ENCODE measurements at places on chromosomes 5 and 9. TPM values are rescaled to one million over a fixed set of nuclear protein-coding genes. Genes with fewer than 3 reads are reported as not detected.

Gene ADRB2
- 2.8 TPM for total RNA-seq

Gene OR2K2
- not detected for total RNA-seq

Gene ZDHHC21
- total RNA-seq, result 5.3 TPM

Gene EDIL3
- total RNA-seq, result 7.2 TPM

Gene TLR4
- 0.28 TPM for total RNA-seq

Gene CCDC171
- 2.4 TPM for total RNA-seq

Gene SPINK4
- total RNA-seq, result not detected

GRCh38 chr5:75512383-75513074, 838 bp downstream of the POLK start:
- no peaks in the 10 kb centered on the region for H3K27me3 ChIP-seq
- H3K36me3 ChIP-seq, result no peaks in the 10 kb centered on the region
- DNase-seq, result no peak
- peaks cover 22% of the 10 kb centered on the region for H3K4me1 ChIP-seq
- peak overlapping the region; percentile 83 for H3K4me3 ChIP-seq

DNA sequence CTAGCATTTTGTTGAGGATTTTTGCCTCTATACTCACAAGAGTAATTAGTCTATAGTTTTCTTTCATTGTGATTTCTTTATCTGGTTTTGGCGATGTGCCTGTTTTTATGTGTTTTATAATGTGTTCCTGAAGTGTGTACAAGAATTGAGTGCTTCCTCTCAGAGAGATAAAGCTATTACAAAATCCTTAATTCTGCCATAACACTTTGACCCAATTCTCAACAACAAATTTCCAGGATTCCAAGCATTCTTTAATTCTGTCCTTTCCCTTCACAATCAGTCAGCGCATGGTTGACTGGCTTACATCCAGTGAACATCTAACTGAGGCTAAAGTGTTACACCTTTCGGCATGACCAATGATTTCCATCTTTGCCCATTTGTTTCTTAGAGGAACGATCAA, 282.9 kb upstream of the MVB12B start:
- no peak for DNase-seq
- H3K27ac ChIP-seq, result no peak overlapping the region
- peaks cover 23% of the 10 kb centered on the region for H3K27me3 ChIP-seq
- H3K4me3 ChIP-seq, result no peak overlapping the region
- no peaks in the 10 kb centered on the region for H3K36me3 ChIP-seq

DNA sequence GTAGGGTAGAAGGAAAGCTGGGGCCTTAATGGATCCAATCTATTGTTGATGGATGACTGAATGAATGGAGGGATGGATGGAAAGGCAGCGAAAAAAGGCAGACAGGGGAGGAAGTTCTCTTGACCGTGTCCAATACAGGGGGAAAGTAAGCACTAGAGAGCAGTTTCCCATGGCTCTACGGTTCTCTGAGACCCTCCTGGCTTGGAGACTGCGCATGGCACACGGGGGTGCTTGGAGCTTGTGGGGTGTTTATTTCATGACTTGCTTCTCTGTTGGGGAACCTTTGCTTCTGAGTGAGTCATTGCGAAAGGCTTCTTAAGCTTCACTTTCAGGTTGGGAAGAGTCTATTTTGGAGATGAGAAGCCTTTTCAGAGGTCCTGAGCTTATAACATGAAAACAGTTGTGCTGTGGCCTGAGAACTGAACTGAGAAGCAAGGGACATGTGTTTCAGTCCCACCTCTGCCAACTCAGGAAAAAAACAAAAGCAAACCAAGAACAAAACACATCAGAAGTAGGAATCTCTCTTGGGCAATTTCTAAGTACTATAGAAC, 12.8 kb upstream of the TEX48 start:
- H3K27me3 ChIP-seq, result no peaks in the 10 kb centered on the region
- no peak overlapping the region for H3K27ac ChIP-seq
- no peak for DNase-seq

GRCh38 chr5:145324767-145325479, 510.2 kb downstream of the PRELID2 start:
- H3K36me3 ChIP-seq, result no peaks in the 10 kb centered on the region
- H3K27ac ChIP-seq, result no peak overlapping the region
- no peak for DNase-seq
- H3K4me1 ChIP-seq, result no peaks in the 10 kb centered on the region
- H3K4me3 ChIP-seq, result no peak overlapping the region

DNA sequence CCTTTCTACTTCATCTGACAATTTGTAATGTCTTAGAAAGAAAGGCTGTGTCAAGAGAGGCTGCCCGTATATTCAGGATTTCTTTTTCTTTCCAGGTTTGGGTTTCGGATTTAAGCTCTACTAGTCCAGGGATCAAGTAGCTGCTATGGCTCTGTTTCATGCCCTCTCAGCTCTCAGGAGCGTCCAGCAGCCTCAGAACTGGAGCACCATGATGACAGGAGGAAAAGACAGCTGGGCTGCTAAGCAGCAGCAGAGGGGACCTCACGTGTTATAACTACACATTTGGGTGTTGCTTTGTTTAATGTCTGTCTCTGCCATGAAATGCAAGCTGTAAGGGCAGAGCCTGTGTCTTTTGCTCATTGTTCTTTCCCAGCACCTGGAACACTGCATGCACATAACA, 28.5 kb downstream of the TBC1D2 start:
- H3K27ac ChIP-seq, result peak overlapping the region; percentile 93
- no peak for DNase-seq
- no peak overlapping the region for H3K4me3 ChIP-seq
- peaks cover 98% of the 10 kb centered on the region for H3K4me1 ChIP-seq

- H3K27me3 ChIP-seq, result no peaks in the 10 kb centered on the region
- peaks cover 39% of the 10 kb centered on the region for H3K4me1 ChIP-seq
- peak overlapping the region; percentile 82 for H3K27ac ChIP-seq
- H3K4me3 ChIP-seq, result peak overlapping the region; percentile 76
- no peak for DNase-seq
Measured at GRCh38 chr9:98256756-98257155, 1.3 kb upstream of the TBC1D2 start.

DNA sequence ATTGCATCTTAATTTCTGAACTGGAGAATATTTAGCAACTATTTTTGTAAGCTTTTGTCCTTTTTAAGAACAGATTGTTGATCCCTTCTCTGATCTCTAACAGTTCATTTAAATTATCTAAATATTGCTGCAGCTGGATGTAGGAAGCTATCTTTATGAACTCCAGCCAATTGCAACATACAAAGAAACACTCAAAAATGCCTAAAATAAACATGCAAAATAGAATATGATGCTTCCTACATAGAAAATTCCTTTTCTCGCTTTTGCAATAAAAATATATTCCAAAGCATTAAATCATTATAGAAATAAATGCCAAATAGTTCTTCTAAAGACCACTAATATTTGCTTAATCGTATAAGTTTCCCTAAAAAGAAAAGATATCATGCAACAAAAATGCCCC, 218.6 kb downstream of the LURAP1L start:
- H3K4me1 ChIP-seq, result no peaks in the 10 kb centered on the region
- DNase-seq, result no peak
- no peaks in the 10 kb centered on the region for H3K27me3 ChIP-seq
- no peak overlapping the region for H3K27ac ChIP-seq
- no peak overlapping the region for H3K4me3 ChIP-seq

DNA sequence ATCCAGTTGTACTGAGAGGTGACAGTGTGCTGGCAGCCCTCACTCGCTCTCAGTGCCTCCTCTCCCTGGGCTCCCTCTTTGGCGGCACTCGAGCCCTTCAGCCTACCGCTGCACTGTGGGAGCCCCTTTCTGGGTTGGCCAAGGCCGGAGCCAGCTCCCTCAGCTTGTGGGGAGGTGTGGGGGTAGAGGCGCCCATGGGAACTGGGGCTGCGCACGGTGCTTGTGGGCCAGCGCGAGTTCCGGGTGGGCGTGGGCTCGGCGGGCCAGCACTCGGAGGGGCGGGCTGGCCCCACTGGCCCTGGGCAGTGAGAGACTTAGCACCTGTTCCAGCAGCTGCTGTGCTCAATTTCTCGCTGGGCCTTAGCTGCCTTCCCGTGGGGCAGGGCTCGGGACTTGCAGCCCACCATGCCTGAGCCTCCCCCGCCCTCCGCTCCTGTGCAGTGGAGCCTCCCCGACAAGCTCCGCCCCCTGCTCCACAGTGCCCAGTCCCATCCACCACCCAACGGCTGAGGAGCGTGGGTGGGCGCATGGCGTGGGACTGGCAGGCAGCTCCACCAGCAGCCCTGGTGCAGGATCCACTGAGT, 342.2 kb upstream of the ZNF608 start:
- H3K27me3 ChIP-seq, result no peaks in the 10 kb centered on the region
- no peaks in the 10 kb centered on the region for H3K36me3 ChIP-seq
- no peaks in the 10 kb centered on the region for H3K4me1 ChIP-seq
- H3K27ac ChIP-seq, result no peak overlapping the region
- DNase-seq, result no peak

DNA sequence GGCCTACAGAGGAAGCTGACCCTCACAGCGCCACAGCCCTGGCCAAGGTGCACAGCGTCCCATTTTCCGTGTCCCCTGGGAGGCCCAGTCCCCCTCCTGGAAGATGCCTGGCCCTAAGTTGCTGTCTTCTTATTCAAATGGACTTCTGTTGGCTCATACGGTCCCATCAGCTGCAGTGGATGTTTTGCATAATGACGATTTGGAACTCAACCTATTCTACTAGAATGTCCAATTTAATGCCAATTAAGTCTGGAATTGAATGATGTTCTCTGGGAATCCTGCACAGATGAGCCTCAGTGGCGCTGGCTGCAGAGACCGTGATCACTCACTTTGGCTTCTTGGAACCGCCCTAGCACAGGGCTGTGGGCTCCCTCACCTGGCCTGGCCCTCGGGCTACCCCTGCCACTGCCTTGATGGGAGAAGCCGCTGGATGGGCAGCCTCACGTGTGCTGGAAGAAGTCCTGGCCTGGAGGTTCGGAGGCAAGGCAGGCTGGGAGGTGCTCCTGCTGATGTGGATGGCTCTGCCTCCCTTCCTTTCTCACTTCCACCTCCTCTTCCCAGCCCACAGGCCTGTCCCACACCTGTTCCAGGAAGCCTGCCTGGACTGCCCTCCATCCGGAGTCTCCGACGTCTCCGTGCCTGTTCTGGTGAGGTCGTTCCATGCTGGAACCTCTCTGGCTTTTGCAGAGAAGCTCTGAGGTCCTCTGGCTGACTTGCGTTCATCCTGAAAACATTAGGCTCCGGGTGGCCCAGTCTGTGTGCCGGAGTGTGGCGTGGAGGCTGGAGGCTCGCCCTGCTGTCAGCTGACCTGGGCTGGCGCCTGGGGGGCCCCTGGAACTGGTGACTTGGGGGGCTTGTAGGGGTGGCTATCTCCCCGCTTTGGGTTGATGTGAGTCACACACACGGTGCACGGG, 147.1 kb downstream of the RXRA start:
- no peak overlapping the region for H3K27ac ChIP-seq
- DNase-seq, result peak; percentile 15
- H3K4me1 ChIP-seq, result no peaks in the 10 kb centered on the region
- no peak overlapping the region for H3K4me3 ChIP-seq
- H3K27me3 ChIP-seq, result peaks cover 31% of the 10 kb centered on the region
- no peaks in the 10 kb centered on the region for H3K36me3 ChIP-seq

DNA sequence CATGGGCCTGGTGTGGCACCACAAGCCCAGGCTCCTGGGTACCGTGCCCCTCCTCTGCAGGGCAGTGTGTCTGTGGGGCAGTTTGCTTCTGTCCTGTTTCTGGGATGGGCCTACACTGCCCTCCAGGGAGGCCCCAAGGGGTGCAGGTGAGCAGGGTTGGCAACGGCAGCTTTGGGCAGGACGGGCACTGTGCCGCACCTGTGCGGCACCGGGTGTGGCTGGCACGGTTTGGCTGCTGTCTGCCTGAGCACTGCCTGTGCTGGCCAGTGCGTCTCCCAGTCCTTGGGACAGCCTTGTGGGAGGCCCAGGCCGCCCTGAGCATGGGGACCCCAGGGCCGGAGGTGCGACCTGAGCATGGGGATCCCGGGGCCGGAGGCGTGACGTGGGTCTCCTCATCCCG, 37.2 kb downstream of the RXRA start:
- H3K4me1 ChIP-seq, result peaks cover 42% of the 10 kb centered on the region
- H3K27me3 ChIP-seq, result no peaks in the 10 kb centered on the region
- DNase-seq, result no peak

- no peak overlapping the region for H3K27ac ChIP-seq
- H3K27me3 ChIP-seq, result no peaks in the 10 kb centered on the region
- H3K4me3 ChIP-seq, result no peak overlapping the region
- DNase-seq, result no peak
- H3K4me1 ChIP-seq, result peaks cover 11% of the 10 kb centered on the region
- H3K36me3 ChIP-seq, result no peaks in the 10 kb centered on the region
Measured at GRCh38 chr5:95440825-95441224, 49.7 kb downstream of the FAM81B start.

GRCh38 chr5:91114658-91115057, 268.5 kb downstream of the ARRDC3 start:
- H3K4me1 ChIP-seq, result 0 out of 2 replicates have a peak, but pooled peaks cover 8% of the 10 kb centered on the region
- DNase-seq, result no peak
- H3K27ac ChIP-seq, result no peak overlapping the region
- H3K36me3 ChIP-seq, result no peaks in the 10 kb centered on the region
- H3K4me3 ChIP-seq, result no peak overlapping the region

- H3K4me1 ChIP-seq, result peaks cover 27% of the 10 kb centered on the region
- peaks cover 2% of the 10 kb centered on the region for H3K36me3 ChIP-seq
- no peak overlapping the region for H3K4me3 ChIP-seq
- 0 out of 2 replicates have a peak overlapping the region, but pooled peaks have one; percentile 100 for H3K27ac ChIP-seq
- H3K27me3 ChIP-seq, result no peaks in the 10 kb centered on the region
- no peak for DNase-seq
Measured at GRCh38 chr5:179816796-179817469, 3.8 kb upstream of the SQSTM1 start.

- H3K36me3 ChIP-seq, result 0 out of 2 replicates have a peak, but pooled peaks cover 4% of the 10 kb centered on the region
- H3K27ac ChIP-seq, result no peak overlapping the region
- H3K4me1 ChIP-seq, result peaks cover 32% of the 10 kb centered on the region
- DNase-seq, result no peak
Measured at GRCh38 chr5:125489146-125489545, 742.7 kb upstream of the ZNF608 start.

DNA sequence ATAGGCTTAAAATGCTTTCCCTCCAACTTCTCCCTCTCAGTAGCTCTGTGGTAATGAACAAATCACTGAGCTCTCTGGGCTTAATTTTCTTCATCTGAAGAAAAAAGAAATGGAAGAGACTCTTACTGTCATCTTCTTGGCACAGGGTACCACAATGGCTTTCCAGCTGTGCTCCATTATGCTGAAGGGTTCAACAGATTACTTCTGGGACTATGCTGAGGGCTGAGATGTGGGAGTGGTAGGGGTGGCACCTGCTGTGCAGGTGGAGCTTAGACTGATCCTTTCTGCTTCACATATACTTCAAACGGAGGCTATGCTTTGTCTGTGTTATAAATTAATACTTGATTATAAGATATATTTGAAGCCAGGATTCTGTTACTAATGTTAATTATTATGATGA, 840.2 kb upstream of the C9orf72 start:
- H3K4me1 ChIP-seq, result no peaks in the 10 kb centered on the region
- H3K36me3 ChIP-seq, result no peaks in the 10 kb centered on the region
- DNase-seq, result no peak
- no peak overlapping the region for H3K27ac ChIP-seq
- no peaks in the 10 kb centered on the region for H3K27me3 ChIP-seq
- H3K4me3 ChIP-seq, result no peak overlapping the region

GRCh38 chr9:130948266-130948665, 9.2 kb upstream of the FIBCD1 start:
- peak; percentile 50 for DNase-seq
- peaks cover 21% of the 10 kb centered on the region for H3K27me3 ChIP-seq
- H3K27ac ChIP-seq, result no peak overlapping the region
- H3K36me3 ChIP-seq, result no peaks in the 10 kb centered on the region
- H3K4me1 ChIP-seq, result peaks cover 16% of the 10 kb centered on the region
